ENCODE measurements at places on chromosomes 7 and 10. TPM values are rescaled to one million over a fixed set of nuclear protein-coding genes. Genes with fewer than 3 reads are reported as not detected.

Gene TMEM176A
- 0.15 TPM for total RNA-seq

Gene TMEM196
- not detected for total RNA-seq

Gene GRB10
- total RNA-seq, result 72.2 TPM

Gene IFRD1
- total RNA-seq, result 27.9 TPM

Gene COL26A1
- total RNA-seq, result 0.35 TPM

Gene SCIN
- 0.37 TPM for total RNA-seq

Gene ARPC1A
- total RNA-seq, result 134 TPM

Gene ACSL5
- total RNA-seq, result 0.21 TPM

Gene ITGA8
- total RNA-seq, result not detected

Gene SVOPL
- total RNA-seq, result not detected

Gene NKX2-3
- total RNA-seq, result not detected

Gene CUZD1
- total RNA-seq, result 1.4 TPM

Gene VWDE
- 0.31 TPM for total RNA-seq

Gene AKAP9
- 14.8 TPM for total RNA-seq

Gene PON1
- 0.34 TPM for total RNA-seq

Gene LRGUK
- 0.30 TPM for total RNA-seq

Gene SLC26A3
- total RNA-seq, result not detected

Data from A549 treated with CpdA at 1 μM for 4 hours (cell line).